ENCODE measurements at places on chromosomes 12 and 14. TPM values are rescaled to one million over a fixed set of nuclear protein-coding genes. Genes with fewer than 3 reads are reported as not detected.

The SYNDIG1L gene
- not detected for total RNA-seq

- DNase-seq, result no peak
Measured at GRCh38 chr12:6310771-6311610, 509 bp downstream of the PLEKHG6 start.

DNA sequence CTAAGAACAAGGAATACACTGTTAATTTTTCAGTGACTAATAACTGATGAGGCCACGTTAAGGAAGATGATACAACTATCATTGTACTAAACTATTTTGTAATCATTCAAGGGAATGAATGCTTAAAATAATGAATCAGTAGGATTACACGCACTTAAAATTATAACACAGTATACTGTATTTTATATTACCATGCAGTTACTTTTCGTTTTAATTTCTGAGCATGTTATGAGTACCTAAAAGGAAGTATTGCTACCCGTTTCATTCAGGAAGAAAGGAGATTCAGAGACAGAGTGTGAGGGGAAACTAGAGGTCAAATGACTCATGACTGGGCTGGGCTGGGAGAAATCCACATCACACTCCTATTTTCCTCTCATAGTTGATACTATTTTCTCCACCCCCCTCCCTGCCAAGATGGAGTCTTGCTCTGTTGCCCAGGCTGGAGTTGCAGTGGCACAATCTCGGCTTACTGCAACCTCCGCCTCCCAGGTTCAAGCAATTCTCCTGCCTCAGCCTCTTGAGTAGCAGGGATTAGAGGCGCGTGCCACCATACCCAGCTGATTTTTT lies 202.0 kb downstream of the PPM1H start:
- DNase-seq, result no peak

The C12orf76 gene
- 4.7 TPM for total RNA-seq

- DNase-seq, result no peak
Measured at GRCh38 chr12:102883204-102883799, 33.7 kb downstream of the PAH start.

DNA sequence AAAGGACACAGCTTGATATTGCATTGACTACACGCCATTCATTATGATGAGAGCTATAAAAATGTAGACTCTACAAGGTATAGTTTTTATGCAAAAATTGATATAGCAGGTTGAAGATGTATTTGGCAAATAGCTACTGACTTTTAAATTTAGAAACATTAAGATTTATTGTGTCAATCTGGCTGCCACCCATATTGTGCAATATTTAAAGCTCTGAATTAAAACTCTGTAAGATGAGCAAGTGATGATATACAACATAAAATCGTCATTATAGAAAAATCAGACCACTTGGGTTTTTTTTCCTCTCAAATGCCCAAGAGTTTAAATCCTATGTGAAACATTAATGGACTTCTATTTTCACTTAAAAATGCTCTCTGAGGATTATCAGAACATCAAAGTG lies 36.8 kb upstream of the E2F7 start:
- DNase-seq, result no peak
